ENCODE measurements at places on chromosomes 5 and 9.

- DNase-seq, result no peak
Measured at GRCh38 chr5:143635888-143636287, 176.1 kb upstream of the HMHB1 start.

GRCh38 chr5:115262321-115263077, at the start of gene PGGT1B:
Gene PGGT1B, minus strand, starts transcription at chr5:115262877. Its CDS starts 26 bp downstream, at chr5:115262851.
- peak; percentile 76 for DNase-seq

- DNase-seq, result no peak
Measured at GRCh38 chr5:155050384-155051019, 36.9 kb downstream of the KIF4B start.

- DNase-seq, result no peak
Measured at GRCh38 chr9:34659592-34660253, 2.7 kb downstream of the CCL27 start.

GRCh38 chr9:35689542-35690293, at the start of gene TPM2:
Gene TPM2, minus strand, starts transcription at chr9:35689925. Its CDS starts 108 bp downstream, at chr9:35689817.
- DNase-seq, result no peak

DNA sequence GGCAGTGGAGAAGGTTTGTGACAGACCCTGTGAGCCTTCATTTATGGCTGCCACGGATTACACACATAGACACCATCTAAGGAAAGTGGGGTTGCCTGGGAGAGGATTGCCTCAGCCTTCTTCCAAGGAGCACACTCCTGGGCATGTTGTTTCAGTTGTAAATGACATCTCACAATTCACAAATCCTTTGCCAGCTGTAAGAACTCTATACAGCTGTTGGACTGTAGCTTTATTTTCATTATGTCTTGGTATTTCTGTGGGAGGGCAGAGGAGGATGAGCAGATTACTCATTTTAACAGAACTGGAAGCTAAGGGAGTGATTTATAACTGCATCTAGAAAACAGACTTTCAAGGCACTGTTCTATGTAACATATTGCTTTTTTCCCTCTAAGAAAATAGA, 25.6 kb downstream of the MELK start:
- DNase-seq, result no peak

DNA sequence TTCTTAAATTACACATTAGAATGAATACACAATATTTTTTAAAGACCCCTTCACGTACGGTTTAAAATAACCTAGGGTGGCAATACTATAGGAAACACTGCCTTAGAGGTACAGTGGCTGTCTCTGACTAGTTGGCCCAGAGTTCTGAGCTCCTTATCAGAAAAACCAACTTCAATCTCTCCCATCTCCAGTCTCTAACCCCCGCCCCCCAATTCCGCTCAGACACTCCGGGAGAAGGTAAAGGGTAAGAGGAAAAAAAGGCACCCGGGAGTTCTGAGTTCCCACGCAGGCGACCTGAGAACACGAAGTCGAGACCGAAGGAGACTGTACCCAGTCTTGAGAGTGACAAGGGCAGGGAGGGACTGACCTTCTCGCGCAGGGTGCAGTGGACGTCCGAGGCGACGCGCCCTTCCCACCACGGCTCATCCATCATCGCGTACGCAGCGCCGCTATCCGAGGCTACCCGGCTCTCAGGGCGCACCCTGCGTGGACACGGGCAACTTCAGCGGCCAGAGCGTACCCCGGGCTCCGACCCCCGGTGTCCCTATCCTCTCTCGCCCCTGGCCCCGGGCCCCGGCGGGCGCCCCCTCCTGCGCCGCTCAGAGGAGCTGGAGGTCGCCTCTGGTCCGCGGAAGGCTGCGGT, 752 bp downstream of the CCNJL start:
- DNase-seq, result no peak

- DNase-seq, result no peak
Measured at GRCh38 chr5:177222269-177222668, 81.2 kb downstream of the RAB24 start.

- no peak for DNase-seq
Measured at GRCh38 chr9:27556470-27556869, 16.8 kb downstream of the C9orf72 start.

DNA sequence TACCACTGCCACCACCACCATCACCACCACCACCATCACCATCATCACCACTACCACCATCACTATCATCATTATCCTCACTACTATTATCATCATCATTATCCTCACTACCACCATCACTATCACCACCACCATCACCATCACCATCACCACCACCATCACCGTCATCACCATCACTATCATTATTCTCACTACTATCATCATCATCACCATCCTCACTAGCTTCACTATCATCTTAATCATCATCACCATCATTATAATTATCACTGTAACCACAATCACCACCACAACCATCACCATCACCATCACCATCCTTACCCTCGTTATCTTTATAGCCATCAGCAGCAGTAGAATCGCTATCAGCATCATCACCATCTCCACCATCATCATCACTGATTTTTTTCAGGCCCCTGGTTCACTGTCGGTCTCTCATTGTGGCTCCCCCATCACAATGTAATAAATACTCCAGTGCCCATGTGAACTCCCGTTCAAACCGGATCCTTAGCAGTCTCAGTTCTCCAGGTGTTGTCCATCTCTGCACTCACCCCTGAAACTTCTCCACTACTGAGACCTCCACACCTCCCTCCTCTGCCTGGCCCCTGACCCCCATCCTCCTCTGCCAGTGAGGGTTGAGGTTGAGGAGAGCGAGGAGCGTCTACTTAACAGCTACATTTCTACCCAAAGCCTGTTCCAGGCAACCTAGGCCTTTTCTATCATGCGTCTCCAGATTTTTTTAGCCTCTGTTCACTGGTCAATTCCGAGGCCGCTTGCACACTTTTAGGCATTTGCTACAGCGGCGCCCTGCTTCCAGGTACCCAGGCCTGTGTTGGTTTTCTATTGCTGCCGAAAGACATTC, 238.2 kb downstream of the PBX3 start:
- no peak for DNase-seq

- no peak for DNase-seq
Measured at GRCh38 chr5:41457094-41457493, 53.3 kb downstream of the PLCXD3 start.

DNA sequence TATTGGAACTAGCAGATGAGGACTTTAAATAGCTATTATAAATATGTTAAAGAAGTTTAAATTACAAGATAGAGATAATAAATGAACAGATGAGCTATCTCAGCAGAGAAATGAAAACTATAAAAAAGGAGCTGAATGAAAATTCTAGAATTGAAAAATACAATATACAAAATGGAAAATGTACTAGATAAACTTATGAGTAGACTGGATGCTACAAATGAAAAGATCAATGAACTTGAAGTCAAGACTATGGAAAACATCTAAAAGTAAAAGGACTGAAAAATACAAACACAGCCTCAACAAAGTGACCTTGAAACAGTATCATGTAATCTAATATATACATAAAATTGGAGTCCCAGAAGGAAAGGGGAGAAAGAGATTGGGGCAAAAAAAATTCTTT, 10.7 kb upstream of the PDLIM4 start:
- no peak for DNase-seq

DNA sequence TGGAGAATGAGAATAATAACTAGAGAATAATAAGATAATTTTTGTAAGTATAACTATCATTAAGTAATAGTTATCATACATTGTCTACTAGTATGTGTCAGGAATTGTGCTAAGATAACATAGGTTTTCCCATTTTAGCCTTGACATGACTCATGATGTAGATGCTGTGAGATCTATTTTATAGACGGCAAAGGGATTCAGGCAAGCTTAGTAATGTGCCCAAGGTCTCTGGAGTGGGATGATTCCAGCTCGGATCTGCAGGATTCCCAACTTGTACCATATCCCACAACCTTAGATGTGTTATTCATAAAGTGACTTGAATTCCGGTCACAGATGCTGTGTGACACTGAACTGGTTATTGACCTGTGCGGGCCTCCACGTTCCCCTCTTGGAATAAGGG, 51.5 kb downstream of the IL31RA start:
- DNase-seq, result no peak

DNA sequence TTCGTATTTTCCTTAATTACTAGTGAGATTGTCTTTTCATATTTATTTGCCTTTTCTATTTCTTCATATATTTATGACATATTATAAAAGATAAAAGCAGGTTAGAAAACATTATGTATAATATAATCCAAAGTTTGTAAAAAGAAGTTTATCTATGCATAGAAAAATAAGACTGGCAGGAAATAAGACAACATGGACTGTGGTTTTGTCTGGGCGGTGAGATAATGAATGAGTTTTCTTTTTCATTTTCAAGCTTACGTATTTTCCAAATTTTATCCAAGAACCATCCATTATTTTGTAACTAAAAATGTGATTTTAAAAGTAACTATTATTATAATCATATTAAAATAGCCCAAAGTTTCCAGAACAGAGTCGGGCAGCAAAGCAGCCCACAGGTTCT, 109.8 kb upstream of the MVB12B start:
- DNase-seq, result no peak

- DNase-seq, result no peak
Measured at GRCh38 chr9:121298689-121299466, 30.9 kb downstream of the GSN start.

DNA sequence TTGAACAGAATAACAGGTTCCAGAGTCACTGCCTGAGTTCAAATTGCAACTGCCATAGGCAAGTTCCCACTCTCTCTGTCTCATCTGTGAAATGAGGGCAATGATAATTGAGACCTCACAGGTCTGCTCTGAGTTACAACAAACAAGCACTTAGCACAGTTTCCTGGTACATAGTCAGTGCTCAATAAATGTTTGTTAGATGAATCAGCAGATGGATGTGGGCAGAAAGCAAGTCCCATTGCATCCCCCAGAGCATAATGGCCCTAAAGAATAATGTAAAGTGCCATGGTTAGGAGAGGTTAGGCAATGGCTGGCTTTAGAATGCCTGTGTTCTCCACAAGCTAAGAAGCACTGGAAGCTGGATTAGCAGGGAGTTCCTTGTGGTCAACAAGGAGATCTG, 136.5 kb upstream of the LARP1 start:
- DNase-seq, result no peak

GRCh38 chr9:133969681-133970580, 22.2 kb downstream of the VAV2 start:
- no peak for DNase-seq

DNA sequence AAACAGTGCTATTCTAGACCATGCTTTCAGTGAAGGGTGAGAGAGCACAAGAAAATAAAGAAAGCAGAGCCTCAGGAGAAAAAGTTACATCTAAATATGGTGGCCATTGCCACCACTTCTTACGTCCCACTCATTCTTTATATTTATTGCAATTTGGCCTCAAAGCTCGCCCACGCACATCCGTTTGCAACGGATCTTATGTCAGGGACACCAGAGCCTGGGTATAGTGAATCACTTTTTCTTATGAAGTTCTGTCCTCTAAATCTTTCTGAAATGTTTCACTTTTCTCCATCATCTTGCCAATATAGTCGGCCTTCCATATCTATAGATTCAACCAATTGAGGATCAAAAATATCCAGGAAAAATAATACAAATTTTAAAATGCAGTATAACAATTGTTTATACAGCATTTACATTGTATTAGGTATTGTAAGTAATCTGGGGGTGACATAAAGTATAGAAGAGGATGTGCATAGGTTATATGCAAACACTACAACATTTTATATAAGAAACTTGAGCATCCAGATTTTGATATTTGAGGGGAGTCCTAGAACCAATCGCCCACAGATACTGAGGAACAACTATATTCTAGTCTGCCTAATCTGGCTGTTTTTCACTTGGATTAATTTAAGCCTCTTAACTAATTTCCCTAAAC, 35.2 kb downstream of the GOLPH3 start:
- DNase-seq, result peak; percentile 52

GRCh38 chr5:115838885-115839518, 2.4 kb downstream of the ATG12 start:
- DNase-seq, result peak; percentile 68

DNA sequence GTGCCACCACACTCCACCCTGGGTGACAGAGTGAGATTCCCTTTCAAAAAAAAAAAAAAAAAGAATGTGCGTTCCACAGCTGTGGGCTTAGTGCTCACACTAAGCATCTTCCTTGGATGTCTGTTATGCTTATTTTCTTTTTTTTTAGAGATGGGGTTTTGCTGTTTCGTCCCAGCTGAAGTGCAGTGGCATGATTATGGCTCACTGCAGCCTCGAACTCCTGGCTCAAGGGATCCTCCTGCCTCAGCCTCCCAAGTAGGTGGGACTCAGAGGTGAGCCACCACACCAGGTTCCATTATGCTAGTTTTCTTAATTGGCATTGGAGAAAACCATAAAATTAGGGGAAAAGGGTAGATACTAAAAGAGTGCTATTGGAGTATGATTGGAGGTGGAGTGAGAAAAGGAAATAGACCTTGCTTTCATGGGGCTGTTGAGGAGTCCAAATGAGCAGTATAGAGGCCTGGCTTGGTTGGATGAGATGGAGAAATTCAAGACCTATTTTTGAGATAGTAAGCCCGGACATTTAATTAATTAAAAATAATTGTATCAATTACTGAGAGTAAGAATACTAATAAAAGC, 978 bp upstream of the BRD3OS start:
- DNase-seq, result no peak

DNA sequence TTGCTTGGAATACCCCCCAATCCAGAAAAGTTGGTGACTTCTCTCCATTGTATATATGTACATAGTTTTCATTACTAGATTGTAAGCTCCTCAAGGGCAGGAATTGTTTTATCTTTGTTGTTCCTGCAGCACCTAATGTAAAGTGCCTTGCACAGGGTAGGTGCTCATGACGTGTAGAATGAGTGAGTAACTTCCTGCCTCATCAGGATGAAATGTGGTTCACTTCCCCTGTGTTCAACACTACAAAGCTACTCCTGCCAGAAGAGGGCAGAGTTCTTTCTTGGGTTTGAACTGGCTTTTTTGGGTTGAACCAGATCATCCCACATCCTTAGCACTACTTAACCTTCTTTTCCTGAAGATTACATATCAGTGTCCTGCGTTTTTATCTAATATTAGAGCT, 23.9 kb downstream of the GTF3C4 start:
- DNase-seq, result peak; percentile 41

DNA sequence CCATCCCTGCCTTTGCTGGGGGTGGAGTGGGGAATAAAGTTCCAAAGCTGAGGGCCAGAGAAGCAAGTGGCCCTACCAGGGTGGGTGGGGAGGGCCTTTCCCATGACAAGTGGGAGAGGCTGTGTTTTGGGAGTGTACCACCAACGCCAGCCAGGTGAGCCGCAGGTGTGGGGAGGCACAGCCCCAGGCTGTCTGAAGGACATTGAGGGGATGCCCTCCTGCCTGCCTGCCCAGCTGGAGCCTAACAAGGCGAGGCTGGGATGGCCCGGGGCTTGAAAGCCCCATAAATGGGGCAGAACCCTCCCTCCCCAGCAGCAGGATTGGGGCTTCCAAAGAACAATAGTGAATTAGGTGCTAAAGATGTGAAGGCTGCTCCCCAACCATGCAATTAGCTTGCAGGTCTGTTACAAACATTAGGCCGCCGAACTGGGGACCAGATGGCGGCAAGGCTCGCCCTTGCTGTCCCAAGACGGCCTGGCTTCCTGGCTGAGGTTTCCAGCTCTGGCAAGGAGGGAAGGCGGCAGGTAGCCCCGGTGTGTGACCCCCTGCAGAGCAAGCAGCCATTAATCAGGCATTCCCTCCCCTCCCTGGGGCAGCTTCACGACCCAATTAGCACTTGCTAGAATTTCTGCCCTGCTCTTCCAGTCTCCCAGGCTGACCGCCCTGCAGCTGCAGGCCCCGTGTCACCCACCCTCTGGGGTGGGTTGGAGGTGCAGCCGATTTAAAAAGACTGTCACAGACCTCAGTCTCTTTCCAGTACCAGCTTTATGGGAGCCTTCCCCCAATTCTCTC, 42.9 kb downstream of the FGF18 start:
- no peak for DNase-seq

- no peak for DNase-seq
Measured at GRCh38 chr5:75473463-75473862, 38.0 kb downstream of the CERT1 start.

GRCh38 chr5:116455061-116455460, 119.6 kb downstream of the SEMA6A start:
- DNase-seq, result no peak
